ENCODE measurements at places on chromosomes 2 and 18.

DNA sequence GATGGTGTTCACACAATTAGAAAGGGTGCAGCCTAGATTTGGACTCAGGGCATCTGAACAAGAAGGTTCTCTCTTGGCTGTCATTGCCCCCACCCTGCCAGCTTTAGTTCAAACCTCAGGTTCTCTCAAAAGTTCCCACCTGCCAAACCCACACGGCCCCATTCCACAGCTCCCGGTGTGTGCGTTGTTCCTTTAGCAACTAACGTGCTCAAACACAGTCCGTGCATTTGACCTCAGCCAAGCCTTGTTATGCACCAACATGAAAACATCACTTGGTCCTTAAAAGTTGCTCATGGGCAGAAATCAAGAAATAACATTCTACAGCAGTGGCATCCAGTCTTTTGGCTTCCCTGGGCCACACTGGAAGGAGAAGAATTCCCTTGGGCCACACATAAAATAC is 32.0 kb downstream of the LOXHD1 start:
- no peak for DNase-seq

DNA sequence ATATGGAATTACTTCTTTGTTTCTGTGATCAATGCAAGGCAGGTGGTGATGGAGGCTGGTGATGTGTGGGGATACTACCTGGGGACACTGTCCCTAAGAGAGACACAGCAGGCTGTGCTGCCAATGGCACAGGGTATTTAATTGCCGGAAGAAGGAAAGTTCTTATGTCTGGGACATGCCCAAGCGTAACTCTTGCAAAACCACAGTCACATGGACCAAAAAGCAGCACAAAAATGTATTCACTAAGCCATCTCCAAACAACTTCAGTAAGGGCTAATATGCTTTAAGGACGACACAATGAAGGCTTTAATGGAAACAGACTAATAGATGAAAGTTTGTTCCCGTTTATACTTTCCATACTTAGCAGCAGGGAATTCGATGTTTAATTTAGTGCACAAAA is 49.7 kb upstream of the AP1S3 start:
- no peak for DNase-seq

DNA sequence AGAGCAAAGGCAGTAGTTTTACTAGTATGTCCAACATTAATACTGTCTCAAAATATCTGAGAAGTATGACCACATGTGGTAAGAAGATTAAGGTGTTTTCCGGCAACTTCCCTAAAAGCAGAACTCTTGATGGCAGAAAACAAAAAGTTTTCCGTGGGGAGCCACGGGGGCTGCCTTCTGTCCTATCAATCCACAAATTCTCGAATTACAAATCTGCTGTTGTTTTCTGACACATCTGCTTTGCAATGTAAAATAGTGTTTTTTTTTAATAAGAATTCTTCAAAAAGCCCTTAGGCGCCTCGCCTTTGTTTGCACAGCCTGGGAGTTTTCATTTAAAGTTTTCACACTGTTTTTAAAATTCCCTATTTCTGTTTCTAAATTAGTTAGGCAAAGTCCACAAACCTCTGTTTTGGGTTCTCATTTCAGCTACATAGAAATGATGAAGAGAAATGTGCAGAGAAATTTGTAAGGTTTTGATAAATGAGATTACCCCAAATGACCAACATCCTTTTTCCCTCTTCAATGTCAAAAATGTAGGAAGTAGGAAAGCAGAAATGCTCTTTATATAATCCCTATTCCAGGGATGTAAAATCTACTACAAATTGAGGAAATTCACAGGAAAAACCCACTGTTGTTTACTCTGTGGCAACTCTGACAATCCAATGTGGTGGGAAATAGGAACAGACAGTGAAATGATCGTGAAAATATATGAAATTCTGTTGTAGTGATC is 385.8 kb downstream of the ZEB2 start:
- no peak for DNase-seq

GRCh38 chr2:105396254-105397024 is 2.4 kb downstream of the FHL2 start:
- DNase-seq, result no peak

- no peak for DNase-seq
These were observed 268.7 kb upstream of the ATP5MC3 start for GRCh38 chr2:175450029-175450760.

DNA sequence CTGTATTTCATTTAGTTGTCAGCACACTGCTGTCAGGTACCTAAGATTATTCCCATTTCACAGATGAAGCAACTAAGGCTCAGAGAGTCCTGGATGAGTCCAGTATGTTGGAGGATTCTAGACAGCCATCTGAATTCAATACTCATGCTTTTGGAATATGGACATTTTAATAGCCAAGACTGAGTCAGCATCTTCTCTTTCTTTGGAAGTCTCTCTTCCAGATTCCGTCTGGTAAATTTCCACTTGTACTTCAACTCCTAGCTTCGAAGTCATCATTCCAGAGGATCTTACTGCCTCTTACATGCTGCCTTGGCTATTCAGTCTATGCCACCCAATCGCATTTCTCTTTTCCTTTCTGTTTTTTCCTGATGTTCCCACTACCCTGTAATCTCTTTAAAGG is 40.6 kb downstream of the INSIG2 start:
- DNase-seq, result no peak

- DNase-seq, result no peak
These were observed 462.2 kb upstream of the RGPD4 start for GRCh38 chr2:107364361-107364950.

All from C1 segment of cervical spinal cord (tissue), 14 donors.